ENCODE measurements at places on chromosomes 13 and 19.

GRCh38 chr13:50914848-50915247 lies 5.3 kb downstream of the RNASEH2B start:
- DNase-seq: no peak

DNA sequence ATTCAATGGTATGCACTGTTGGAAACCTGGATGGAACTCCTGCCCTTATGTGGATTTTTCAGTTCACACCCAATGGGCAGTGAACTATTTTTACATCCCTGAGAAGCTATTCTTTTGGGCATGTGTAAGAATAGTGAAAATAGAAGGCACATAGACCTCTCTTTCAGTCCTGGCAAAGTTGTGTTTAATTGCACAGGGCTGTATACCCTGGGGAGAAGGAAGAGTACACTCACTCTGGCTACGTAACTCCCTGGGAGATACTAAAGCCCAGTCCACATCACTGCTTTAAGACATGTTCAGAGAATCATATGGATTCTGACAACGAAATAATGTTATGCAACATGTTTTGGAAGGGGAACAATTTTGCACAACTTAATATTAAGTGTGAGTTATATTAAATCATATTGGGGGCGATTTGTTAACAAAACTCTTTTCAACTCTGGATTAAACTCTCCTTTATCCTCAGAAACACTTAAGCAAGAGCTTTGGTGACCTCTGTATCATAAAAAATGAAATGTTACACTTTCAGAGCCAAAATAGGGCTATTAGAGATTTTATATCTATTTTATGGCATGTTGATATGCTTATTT lies 166.1 kb downstream of the DCT start:
- DNase-seq: no peak

- DNase-seq: no peak
Observed at GRCh38 chr13:114017028-114017630, 43.3 kb upstream of the C13orf46 start.

DNA sequence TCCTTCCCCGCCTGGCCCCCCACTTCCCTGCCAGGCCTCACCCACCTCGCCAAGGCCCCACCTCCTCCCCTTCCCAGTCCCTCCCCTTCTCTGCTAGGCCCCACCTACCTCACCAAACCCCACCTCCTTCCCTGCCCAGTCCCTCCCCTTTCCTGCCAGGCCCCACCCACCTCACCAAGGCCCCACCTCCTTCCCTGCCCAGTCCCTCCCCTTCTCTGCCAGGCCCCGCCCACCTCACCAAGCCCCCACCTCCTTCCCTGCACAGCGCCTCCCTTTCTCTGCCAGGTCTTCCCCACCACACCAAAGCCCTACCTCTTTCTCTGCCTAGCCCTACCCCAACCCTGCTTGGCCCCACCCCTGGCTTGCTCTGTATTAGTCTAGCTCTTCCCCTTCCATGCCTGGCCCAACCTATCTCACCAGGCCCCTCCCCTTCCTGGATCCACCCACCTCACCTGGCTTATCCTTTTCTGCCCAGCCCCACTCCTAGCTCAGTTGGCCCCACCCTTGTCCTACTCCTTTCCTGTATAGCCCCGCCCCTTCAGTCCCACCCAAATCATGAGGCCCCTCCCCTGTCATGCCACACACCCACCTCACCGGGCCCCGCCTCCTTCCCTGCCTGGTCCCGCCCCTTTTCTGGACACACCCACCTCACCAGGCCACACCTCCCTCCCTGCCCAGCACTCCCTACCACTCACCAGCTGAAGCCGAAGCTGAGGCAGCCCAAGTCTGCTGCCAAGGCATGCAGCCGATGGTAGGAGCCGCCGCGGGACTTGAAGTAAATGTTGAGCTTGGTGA lies 16.2 kb downstream of the CERS1 start:
- DNase-seq: peak; percentile 4

DNA sequence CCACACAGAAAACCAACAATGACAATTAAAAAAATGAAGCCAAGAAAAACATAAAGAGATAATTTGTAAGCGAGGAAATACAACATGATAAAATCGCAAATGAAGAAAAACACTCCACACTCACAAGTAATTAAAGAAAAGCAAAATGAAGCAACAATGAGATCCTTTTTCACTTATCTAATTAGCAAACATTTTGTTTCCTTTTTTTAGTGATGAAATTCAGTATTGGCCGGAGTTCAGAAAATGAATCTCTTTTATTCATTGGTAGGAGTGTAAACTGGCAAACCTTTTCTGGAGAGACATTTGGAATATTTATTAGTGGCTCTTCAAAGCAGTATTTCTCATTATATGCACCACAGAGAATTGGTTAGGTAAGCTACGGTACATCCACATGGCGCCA lies 70.6 kb upstream of the POMP start:
- no peak for DNase-seq

DNA sequence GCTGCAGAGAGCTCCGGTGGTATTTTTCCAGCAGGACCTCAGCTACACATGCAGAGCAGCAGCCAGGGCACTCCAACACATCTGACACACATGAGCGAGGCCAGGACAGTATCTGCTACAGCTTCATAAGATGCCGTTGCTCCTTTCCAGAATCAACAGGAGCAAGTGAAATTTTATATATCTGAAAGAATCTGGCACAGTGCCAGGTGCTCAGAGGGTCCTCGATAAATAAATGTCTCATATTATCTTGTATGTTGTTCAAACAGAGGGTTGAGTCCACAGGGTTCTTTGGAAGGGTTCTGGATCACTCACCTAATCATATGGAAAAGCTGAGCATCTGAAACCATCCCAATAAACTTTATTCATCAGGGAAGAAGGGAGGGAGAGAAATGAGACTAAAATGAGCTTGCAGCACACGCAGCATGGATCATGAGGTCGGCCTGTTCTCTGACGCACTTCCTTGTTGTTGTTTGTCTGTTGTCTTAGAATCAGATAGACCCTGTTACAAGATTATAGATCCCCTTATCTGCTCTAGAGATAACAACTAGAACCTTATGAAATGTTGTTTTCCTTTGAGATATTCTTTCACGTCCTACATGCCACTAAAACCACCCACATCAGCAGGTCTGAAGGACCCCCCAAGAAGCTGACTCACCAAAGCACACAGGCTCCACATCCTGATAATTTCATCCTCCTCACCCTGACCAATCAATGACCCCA lies 3.2 kb upstream of the METTL21C start:
- no peak for DNase-seq

- DNase-seq: no peak
Observed at GRCh38 chr13:98206946-98207345, 29.9 kb upstream of the RNF113B start.

DNA sequence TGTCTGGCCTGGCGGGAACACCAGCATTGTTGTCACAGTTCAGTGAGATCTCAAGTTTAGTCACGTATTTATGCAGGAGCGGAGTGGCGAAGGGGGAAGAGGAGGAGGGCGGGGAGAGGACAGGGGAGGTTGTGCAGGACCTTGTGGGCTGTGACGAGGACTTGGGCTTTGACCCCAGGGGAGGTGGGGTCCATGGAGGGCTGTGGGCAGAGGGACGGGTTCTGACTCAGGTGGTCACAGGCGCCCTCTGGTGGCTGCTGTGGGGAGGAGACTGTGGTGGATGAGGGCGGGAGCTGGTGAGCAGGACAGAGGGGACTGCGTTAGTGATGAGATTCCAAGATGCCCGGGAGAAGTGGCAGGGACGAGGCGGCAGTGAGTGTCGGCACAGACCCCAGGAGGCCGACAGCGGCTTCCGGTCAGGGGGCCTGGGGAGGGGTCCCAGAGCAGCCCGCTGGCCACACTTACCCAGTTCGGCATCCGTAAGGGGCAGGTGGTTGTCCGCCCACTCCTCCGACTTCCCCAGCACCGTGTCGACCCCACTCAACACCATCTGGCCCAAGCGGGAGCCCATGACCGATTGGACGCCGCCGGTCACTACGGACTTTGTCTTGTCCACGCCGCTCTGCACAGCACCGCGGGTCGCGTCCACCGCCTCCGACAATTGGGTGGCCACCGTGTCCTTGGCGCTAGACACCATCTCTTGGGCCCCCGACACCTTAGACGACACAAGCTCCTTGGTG lies 15.7 kb downstream of the PLIN3 start:
- peak; percentile 74 for DNase-seq

DNA sequence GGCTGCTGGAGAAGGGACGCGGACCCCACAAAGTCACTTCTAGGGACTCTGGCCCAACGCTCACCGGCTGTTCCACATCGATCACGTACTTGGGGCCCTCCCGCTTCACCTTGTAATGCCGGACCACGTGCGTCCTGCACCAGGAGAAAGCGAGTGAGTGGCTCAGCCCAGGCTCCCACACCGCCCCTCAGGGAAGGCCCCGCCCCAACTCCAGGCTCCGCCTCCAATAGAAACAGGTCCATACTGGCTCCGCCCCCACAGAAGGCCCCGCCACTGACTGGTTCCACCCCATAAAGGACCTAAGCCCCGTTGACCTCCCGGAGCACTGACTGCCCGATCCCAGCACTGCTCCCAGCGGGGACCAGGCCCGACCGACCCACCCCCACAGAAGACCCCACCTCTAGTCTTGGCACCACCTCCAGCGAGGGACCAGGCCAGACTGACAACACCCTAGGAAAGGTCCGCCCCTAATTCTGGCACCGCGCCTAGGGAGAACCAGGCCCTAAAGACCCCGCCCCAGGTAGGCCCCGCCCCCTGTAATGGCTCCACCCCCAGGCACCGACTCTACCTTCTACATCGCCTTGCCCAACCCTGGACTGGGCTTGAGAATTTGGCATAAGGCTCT lies 11.3 kb downstream of the STAP2 start:
- DNase-seq: peak; percentile 60
